NCI-H2171 (cell line): ENCODE measurements at places on chromosomes 5 and 9.

GRCh38 chr5:154714266-154714986 is 40.8 kb upstream of the LARP1 start:
- DNase-seq: no peak

- no peak for DNase-seq
Observed at GRCh38 chr5:42641336-42642005, 115.1 kb upstream of the CCDC152 start.

DNA sequence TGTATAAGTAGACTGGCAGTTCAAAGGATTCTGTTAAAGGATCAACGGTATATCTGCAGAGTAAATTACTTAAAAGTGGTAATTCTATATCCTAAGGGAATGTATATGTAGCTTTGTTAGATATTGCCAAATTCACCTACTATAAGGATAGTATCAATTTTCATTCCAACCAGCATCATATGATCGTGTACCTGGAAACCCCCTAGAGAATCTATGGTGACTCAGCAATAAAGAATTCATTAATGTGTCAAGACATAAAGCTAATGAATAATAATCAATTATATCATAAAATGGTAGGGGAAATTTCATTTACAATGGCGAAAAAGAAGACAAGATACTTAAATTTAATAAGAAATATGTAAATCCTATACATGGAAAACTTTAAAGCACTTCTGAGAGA is 234.1 kb upstream of the ACTBL2 start:
- DNase-seq: no peak

- no peak for DNase-seq
Observed at GRCh38 chr5:59460368-59461153, 433.0 kb downstream of the PDE4D start.

DNA sequence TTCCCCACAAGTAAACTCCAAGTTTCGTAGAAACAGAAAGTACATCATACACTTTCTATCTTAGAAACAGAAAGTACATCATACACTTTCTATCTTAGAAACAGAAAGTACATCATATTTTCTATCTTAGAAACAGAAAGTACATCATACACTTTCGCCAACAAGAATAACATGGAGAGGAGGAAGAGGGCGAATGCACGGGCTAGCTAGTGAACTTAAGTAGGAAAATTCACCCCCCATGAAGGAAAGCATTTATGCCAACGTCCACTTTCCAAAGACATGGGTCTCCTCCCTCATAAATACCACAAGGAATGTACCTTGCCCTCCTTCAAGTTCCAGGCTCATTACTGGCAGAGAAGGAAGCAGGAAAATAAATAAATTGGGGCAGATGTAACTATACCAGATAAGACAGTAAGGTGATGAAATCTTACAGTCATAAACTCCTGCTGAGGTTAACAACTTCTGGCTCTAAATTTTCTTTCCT is 64.7 kb downstream of the FRMD3 start:
- DNase-seq: no peak
